ENCODE measurements at places on chromosomes 3 and 15. TPM values are rescaled to one million over a fixed set of nuclear protein-coding genes. Genes with fewer than 3 reads are reported as not detected.

Gene HYAL1
- total RNA-seq = 2.6 TPM

Gene IGSF11
- total RNA-seq = not detected

Gene TNNC1
- 1.3 TPM for total RNA-seq

Gene CFAP44
- total RNA-seq = 1.9 TPM

Gene TEX264
- 37.7 TPM for total RNA-seq

Gene CYP8B1
- total RNA-seq = not detected

Gene WDR93
- under 0.01 TPM for total RNA-seq

Gene CADM2
- total RNA-seq = 0.32 TPM

Gene PTH1R
- total RNA-seq = 2.6 TPM

Gene ACKR4
- 9.5 TPM for total RNA-seq

Gene MLF1
- total RNA-seq = 6.1 TPM

Gene FBXL22
- 1.3 TPM for total RNA-seq

Gene NEK11
- total RNA-seq = 7.7 TPM

Gene HTD2
- 9.9 TPM for total RNA-seq

Gene FANCD2OS
- not detected for total RNA-seq

Gene NAALADL2
- total RNA-seq = 16.4 TPM

Gene STRIT1
- total RNA-seq = not detected

Gene ARRDC4
- 18.4 TPM for total RNA-seq

Gene HYKK
- 2.3 TPM for total RNA-seq

Gene FANCI
- 41.0 TPM for total RNA-seq

Gene FHIT
- 2.2 TPM for total RNA-seq

Gene CCR9
- total RNA-seq = not detected

Measured in fibroblast of villous mesenchyme (primary cell).